Stimulated activated CD4-positive, alpha-beta T cell treated with anti-CD3 and anti-CD28 coated beads, TNF-alpha, amount 100 ng/mL, for 4 hours (primary cell): ENCODE measurements at places on chromosomes 1 and 21.

DNA sequence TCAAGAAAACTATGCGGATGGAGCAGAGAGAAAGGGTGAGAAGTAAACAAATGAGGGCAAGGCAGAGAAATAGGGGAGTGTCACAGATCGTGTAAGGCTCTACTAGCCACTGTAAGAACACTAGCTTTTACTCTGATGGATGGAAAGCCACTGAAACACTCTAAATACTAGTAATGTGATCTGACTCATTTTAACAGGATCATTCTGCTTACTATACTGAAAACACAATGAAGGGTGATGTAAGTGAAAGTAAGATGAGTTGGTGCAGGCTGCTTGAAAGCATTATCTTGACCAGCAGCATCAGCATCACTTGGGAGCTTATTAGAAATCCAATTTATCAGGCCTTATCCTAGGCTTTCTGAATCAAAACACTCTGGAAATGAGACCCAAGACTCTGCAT is 32.7 kb downstream of the TUT4 start:
- DNase-seq, result no peak

- no peak for DNase-seq
Measured at GRCh38 chr21:19648391-19648790, 1244.8 kb upstream of the TMPRSS15 start.

GRCh38 chr1:208019257-208019656 is 108.3 kb upstream of the CD34 start:
- DNase-seq, result no peak

- DNase-seq, result no peak
Measured at GRCh38 chr1:183841550-183841949, 36.6 kb downstream of the RGL1 start.

DNA sequence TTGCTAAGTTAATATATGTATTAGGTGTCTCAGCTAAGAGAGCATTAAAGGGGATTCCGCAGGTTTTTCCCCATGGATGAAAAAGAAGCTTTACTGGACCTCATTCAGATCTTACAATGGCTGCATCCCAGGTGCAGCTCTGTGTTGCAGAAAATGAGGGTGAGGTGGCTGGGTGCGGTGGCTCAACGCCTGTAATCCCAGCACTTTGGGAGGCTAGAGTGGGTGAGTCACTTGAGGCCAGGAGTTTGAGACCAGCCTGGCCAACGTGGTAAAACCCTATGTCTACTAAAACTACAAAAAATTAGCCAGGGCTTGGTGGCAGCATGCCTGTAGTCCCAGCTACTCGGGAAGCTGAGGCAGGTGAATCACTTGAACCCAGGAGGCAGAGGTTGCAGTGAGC is 58.5 kb upstream of the MORC3 start:
- DNase-seq, result no peak

- DNase-seq, result no peak
Measured at GRCh38 chr1:24325587-24326449, 6.7 kb downstream of the GRHL3 start.

GRCh38 chr1:115647507-115647906 is 5.7 kb downstream of the VANGL1 start:
- DNase-seq, result no peak

- DNase-seq, result no peak
Measured at GRCh38 chr1:10973552-10973951, 38.9 kb upstream of the TARDBP start.

DNA sequence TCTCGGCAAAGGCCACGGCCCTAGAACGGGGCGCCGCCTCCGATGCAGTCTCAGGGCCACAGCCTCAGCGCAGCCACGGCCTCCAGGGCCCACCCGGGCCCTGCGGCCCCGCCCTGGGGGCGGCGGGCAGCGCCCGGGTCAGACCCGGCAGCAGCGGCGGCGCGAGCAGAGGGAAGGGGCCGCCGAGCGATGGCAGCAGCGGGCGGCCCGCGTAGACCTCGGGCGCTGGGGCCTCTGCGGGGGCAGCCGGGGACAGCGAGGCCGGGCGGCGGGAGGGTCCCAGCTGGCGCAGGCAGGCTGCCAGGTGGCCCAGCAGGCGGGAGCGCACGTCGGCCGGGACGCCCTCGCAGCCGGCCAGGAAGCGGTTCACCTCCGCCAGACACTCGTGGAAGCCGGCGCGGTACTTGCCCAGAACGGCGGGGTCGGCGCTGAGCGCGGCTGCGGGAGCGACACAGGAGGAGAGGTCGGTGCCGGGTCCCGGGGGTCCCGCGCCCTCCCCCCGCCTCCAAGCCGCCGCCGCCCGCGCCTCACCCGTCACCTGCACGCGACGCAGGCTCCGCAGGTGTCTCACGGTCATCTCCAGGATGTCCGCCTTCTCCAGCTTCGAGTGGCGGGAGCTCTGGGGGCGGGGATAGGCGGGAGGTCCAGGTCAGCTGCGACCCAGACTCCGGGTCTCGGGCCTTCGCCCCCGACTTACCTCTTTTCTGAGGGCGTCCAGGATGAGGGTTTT is 737 bp downstream of the HES4 start:
- no peak for DNase-seq

DNA sequence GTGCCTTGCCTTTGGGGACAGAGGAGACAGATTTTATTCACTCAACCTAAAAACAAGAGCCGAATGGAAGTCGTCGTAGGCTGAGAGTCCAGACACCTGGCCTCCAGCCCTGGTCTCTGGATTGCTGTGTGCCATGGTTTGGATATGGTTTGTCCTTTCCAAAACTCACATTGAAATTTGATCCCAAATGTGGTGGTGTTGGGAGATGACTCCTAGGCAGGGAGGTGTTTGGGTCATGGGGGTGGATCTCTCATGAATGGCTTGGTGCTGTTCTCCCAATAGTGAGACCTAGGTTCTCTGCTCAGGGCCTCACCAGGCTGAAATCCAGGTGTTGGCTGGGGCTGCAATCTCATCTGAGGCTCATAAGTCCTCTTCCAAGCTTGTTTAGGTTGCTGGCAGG is 75.5 kb downstream of the FOXD2 start:
- no peak for DNase-seq

GRCh38 chr1:91501523-91501851 is 836 bp downstream of the CDC7 start:
- no peak for DNase-seq

GRCh38 chr1:51303315-51303714 is 27.0 kb downstream of the TTC39A start:
- no peak for DNase-seq

- no peak for DNase-seq
Measured at GRCh38 chr21:45516671-45517151, 25.5 kb downstream of the SLC19A1 start.

DNA sequence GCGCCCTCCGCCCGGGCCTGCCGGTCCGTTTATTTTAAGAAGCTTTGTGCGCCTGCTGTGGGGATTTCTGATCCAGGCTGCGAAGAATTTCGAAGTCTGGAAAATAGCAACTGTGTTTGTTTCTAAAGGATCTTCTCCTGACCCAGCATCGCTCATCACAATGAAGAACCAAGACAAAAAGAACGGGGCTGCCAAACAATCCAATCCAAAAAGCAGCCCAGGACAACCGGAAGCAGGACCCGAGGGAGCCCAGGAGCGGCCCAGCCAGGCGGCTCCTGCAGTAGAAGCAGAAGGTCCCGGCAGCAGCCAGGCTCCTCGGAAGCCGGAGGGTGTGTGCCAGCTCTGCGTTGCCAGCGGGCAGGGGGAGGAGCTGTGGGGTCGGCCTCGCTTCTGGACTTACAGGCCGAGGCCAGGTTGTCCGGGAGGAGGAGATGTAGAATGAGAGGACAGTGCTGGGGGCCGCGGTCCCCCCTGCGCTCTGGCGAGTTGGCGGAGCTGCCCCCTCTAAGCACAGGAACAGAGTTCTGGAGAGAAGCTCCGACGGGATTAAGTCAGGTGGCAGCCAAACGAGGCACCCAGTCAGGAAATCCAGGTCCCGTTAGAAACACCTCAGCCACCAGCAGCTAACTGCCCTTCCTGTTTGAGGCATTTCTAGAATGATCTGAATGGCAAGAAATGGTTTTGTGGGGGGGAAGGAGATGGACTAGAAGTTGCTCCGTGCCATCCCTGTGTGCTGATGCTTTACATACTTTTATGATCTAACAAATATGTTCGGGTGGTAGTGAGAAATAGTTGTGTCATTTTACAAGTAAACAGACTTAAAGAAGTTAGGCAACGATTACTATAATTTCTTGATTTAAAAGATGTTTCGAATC is 948 bp downstream of the TXLNA start:
- no peak for DNase-seq

DNA sequence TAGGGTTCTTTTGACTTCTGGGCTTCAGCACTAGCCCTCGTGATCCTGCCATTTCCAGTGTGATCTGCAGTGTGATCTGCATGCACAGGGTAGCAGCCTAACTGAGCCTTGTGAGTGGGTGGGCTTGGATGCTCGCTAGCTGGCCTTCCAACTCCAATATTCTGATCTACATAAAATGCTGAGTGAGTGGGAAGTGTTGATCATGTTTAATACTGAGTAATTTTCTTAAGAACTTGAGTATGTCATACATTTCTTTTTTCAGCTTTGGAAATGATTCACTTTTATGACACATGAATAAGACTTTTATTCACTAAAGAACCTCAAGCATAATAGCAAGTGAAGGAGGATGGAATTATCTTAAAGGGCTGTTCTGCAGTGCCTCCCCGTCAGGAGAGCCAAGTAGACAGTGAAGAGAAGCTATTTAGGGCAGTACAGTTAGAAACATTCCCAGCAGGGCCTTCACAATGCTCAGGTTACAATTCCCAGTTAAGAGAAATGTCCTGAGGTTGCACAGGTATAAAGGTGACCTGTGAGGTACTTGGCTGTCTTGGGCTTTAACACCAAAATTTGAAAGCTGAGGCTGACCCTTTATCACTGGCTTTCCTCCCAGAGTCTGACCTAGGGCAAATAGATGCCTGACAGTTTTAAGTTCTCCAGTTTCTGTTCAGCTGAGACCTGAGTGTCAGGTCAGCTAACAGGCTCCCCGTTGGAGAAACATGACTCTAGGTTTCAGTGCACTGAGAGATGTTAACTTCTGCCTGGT is 29.1 kb upstream of the LRRC8C start:
- peak; percentile 37 for DNase-seq

DNA sequence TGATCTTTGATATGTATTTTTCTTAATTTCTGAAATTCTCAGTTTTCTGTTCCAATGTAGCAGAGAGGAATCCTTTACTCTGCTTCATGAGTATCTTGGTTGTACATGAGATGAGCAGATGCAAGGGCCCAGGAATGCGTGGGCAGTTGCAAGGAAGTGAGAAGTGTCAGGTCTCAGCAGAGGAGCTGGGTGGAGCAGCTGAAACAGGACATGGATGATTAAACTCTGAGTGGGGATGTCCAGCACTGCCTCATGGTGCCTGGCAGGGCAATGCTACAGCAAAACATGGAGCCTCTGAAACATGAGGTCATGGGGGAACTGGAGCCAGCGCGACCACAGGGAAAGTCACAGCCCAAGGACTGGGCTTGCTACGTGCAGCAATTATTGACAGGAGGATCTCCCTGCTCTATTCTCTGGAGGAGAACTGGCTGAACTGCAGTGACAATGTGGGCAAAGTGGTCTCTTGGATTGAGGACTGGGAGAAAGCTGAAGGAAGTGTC is 48.4 kb downstream of the COLGALT2 start:
- no peak for DNase-seq

DNA sequence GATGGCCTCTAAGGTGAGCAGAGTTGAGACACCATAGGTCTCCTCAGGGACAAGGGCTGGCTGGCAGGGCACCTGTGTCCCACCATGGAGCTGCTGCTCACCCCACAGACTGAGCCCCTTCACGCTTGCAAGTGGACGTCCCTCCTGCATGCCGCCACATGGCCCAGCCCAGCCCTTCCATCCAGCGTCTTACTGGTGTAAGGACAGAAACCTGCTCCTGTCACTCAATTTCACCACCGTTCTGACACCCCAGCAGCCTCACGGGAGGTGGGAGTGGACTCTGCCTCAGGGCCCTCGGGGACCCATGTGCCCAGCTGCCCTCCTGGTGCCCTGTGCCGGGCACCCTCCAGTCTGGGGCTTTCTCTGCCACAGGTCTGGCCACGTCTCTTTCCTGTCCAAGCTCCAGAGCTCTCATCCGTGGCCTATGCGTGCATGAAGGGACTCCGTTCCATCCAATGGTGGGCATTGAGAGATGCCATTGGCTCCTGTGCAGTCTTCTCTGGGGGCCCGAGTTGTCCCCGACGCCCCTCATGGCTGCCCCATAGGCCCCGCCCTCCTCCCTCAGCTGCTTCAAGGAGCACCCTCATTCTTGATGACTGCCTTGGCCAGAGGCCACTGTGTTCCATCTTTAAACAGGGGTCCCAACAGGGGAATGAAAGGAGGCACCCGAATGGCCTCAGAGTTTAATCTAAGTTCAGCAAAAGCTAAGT is 42.6 kb upstream of the COL6A1 start:
- DNase-seq, result no peak

DNA sequence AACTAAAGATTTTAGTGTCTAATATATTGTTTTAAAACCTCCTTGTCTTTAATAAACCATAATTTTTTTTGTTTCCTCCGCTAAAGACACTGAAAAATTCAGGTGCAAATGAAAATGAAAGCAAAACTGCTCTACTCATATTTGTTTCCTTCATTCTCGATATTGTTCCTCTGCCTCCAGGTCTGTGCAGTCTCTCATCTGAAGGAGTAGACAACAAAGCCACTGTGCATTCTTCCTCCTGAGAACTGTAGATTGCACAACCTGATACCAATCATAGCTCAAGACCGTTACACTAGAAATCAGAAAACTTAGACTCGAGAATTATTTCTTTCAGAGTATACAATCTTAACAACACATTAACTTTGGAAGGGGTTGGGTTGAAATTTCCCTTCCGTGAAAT is 373.1 kb upstream of the CXADR start:
- no peak for DNase-seq

- no peak for DNase-seq
Measured at GRCh38 chr1:160827418-160827817, 31.4 kb downstream of the LY9 start.

- DNase-seq, result no peak
Measured at GRCh38 chr1:224377676-224378006, 21.0 kb downstream of the CNIH4 start.

GRCh38 chr1:235831148-235831547 is 35.6 kb downstream of the LYST start:
- DNase-seq, result no peak

GRCh38 chr1:67534627-67535065 is 104.4 kb upstream of the SERBP1 start:
- no peak for DNase-seq

- no peak for DNase-seq
Measured at GRCh38 chr1:169305948-169306347, 61.6 kb downstream of the NME7 start.

DNA sequence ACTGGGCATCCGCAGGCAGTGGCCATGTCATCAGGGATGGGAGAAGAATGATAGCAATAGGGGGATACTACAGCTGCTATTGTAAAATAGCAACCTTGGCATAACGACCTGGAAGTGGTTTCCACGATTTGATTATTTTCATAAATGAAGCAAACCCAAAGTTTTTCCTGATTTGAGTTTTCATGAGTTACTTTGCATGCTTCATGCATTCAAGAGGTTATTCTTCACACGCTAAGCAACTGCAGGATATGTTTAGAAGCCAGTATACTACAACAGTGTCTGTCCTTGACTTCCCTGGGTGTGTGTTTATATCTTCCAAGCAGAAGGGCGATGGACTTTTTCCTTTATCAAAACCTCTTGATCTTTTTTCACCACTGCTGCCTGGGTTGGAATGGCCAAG is 281.1 kb upstream of the DUSP10 start:
- no peak for DNase-seq
